ENCODE measurements at places on chromosomes 12 and 14. TPM values are rescaled to one million over a fixed set of nuclear protein-coding genes. Genes with fewer than 3 reads are reported as not detected.

GRCh38 chr14:88030079-88030478 lies 25.1 kb downstream of the GPR65 start:
- no peak for DNase-seq

- no peak for DNase-seq
Measured at GRCh38 chr12:55946553-55946952, 15.6 kb downstream of the DGKA start.

- no peak for DNase-seq
Measured at GRCh38 chr12:13154831-13155230, 41.7 kb upstream of the EMP1 start.

GRCh38 chr14:99479906-99480869 lies at the start of gene SETD3:
TSS of gene SETD3 (minus strand) at chr14:99480859. CDS start at chr14:99465805, 15,054 bp downstream.
- no peak for DNase-seq

DNA sequence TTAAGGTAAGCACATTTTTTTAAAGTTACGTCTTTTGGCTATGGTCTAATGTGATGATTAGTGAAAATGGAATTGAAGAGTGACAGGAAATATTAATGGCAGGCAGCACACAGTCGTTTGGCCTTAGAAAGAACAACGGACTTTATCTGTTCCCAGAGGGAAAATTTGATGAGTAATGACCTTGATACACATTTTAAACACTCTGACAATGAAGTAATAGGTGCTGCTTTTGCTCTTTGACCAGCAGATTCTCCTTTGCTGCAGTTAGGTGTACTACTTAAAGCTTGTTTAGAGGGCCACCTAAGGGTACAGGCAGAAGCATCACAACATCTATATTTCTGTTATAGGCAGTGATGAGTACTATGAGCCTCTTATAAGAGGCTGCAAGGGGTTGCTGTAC lies 27.1 kb upstream of the RNU6-8 start:
- no peak for DNase-seq

KRT8 gene
- 1,322 TPM for total RNA-seq

GARIN6 gene
- total RNA-seq = not detected

ANHX gene
- not detected for total RNA-seq

Data from kidney epithelial cell (primary cell).